ENCODE measurements at places on chromosomes 1 and 21.

DNA sequence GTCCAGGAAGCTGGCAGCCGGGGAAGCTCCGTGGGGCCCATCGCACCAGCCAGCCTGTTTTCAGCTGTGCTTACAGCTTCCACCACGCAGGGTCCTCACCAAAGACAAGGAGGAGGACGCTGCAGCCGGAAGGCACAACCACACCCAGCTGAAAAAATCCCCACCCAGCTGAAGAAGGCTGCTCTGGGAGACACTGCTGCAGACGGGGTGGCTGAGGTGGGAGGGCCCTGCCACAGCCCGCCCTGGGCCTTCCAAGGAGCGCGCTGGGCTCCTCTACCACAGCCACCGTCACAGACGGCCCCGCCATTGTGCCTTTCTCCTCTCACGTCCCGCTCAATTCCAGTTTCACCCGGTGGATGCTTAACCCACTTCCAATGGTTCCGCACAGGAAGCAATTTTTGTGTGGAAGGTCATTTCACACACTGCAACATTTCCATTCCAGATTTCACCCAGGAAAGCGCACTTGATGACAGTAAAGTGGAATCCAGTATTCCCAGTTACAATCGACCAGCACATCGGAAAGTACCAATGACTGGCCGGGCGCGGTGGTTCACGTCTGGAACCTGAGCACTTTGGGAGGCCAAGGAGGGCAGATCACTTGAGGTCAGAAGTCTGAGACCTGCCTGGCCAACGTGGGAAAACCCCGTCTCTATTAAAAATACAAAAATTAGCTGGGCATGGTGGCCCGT is 47.9 kb downstream of the NPHP4 start:
- no peak for DNase-seq

DNA sequence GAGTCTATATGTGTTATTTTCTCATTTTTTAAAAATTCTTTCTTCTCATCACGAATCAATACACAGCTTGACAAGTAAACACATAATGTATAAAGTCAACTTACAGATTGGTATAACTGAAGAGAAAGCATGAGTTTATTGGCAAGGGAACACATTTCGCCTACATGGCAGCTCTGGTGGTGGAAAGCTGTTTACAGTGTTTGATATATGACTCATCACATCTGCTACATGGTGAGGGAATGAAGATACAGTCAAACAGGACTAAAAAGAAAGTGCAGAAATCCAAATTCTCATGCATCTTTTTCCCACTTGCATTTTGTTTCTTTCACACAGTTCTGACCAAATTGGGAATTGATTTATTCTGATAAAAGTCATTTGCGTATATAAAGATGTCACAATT is 122.2 kb upstream of the ADGRL4 start:
- DNase-seq, result no peak

- DNase-seq, result no peak
Observed at GRCh38 chr1:74731399-74732052, 1.3 kb downstream of the CRYZ start.

DNA sequence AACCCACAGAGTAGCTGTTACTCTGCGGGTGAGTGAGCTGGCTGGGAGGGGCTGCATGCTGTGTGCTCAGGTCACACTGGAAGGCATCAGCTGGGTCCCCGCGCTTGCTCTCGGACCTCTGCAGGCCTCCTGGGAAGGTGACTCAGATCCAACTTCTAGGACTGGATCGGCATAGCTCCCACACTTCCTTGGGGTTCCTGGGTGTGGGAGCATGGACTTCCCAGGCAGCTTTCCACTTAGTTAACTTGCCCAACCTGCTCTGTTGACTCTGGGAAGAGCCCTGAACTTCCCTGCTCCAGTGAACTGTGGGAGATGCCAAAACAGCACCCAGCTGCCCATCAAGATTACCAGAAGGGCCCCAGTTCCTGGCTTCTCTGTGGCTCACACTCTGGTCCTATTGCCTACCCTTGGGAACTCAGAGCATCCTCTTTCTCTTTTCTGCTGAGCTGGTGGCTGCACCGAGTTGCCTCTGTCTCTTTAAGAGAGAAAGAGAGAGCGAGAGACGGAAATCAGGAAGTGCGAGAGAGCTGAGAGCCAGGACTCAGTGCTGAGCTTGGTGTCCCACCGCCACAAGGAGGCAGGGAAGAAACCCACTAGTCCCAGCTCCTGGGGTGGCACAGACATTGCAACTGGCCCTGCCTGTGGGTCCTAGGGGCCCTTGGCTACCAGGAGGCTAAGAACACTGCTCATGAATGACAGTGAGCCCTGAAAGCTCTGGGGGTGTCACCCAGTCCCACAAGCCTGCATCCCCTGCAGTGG is at the start of gene IKBKE:
IKBKE (plus strand) TSS at position 544 of the 759 bp plus-strand sequence. CDS start 2,752 bp downstream, outside the sequence.
- peak; percentile 64 for DNase-seq

DNA sequence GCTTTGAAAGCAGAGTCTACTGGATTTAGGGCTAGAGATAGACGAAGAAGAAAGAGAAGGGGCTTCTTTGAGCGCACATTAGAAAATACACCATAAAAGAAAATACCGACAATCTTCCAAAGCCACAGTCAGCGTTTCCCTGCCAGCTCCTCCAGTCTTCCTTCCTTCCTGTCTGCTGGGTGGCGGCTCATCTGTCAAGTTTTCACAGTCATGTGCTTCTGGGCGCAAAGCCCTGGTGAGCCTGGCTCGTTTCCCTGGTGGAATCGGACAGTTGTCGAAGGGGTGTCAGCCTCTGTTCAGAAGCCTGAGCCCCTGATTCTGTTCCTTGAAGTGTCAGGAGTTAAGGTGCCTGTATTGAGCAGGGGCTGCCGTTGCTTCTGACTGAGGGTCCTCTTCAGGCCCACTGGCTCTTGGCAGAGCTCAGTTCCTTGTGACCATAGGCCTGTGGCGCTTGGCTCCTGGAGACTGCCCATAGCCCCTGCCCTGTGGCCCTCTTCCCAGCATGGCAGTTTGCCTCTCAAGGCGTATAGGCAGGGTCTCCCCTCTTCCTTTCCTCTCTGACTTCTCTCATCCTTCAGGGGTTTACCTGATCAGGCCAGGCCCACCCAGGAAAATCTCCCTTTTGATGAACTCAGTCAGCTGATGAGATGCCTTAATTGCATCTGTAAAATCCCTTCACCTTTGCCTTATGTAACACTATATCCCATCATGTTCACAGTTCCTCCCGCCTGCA is 58.6 kb downstream of the ADARB1 start:
- no peak for DNase-seq

DNA sequence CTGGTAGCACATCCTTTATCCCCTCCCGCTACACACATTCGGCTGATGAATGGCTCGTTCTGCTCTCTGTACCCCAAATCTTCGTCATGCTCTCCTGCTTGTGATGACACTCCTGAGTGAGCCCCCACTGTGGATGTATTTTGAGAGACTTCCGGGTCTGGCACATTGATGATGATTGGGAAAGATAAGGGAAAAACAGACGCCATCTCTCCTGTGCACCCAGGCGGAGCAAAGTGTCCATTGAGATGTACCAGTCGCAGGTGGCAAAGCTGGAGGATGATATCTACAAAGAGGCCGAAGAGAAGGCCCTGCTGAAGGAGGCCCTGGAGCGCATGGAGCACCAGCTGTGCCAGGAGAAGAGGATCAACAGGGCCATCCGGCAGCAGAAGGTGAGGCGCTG is 27.9 kb upstream of the EFHD2 start:
- DNase-seq, result no peak

- DNase-seq, result no peak
Observed at GRCh38 chr21:38751379-38752050, 54.2 kb upstream of the ETS2 start.

DNA sequence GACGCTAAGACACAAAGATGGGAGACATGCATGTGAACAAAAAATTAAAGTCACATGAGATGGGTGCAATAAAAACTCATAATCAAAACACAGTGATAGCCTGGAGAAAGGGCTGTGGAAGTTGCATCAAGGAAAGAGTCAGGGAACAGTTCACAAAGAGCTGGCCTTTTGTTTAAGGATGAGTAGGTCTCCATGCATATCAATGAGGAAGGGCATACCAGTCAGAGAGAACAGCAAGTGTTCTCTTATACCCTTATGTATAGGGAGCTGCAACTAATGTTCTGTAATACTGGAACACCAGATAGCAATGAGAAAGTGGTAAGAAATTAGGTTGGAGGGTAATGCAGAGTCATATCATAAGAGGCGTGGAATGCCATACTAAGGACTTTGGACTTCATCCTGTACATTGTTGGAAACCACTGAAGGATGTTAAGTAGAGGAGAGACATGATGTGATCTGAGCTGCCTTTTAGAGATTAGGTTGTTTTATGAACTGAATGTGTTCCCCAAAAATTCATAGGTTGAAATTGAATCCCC is 46.7 kb upstream of the SAMD13 start:
- DNase-seq, result no peak

DNA sequence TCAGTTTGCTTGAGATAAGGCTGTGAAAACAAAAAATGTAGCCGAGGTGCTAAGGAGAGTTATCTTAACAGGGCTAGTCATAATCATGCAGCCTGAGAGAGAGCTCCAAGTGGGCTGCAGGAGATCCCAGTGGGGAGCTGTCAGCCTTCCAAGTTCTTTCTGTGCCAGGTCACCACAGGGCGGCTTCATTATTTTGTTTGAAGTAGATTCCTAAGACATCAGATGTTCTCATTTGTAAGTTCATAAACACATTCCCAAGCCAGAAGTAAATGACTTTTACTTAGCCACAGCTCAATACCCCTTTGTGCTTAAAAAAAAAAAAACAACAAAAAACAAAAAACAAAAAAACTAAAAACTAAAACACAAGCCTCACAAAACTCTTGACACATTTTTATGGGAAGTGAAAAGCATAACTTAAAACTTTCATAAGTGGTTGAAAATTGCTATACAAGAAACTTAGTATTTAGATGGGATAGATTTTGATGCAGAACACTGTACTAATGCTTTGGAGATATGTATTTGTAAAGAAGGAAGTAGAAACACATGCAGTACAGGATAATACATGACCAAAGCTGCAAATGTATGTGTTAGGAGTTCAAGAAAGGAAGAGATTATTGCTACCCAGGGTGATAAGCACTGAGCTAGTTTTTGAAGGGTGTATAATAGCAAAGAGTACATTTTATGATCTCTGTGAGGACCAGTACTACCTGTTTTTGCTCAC is 8.6 kb downstream of the CDC14A start:
- no peak for DNase-seq
